ENCODE measurements at places on chromosomes 4 and X.

- no peak for DNase-seq
These were observed 50.5 kb downstream of the KCNIP4 start for GRCh38 chr4:21898101-21898500.

DNA sequence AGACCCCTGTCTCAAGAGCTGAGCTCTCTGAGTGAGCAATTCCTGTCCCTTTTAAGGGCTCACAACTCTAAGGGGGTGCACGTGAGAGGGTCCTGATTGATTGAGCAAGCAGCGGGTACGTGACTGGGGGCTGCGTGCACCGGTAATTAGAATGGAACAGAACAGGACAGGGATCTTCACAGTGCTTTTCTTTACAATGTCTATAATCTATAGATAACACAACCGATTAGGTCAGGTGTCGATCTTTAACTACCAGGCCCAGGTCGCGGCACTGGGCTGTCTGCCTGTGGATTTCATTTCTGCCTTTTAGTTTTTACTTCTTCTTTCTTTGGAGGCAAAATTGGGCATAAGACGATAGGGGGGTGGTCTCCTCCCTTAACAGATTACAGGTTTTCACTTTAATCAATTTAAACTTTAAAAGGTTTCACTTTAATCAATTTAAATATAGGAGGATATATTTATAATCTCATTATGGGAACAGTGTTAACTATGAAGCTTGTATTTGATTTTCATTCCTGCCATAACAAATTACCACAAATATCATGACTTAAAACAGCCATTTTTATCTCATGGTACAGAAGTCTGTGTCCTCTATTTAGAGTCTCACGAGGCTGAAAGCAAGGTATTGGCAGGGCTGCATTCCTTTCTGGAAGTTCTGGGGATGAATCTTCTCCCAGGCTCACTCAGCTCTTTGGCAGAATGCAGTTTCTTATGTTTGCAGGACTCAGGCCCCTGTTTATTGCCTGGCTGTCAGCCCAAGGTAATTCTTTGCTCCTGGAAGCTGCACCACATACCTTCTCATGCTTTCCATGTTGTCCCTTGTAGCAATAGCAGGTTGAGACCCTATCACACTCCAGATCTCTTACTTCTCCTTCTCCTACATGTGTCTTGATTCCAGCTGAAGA, 5.2 kb downstream of the SPATA4 start:
- no peak for DNase-seq

- no peak for DNase-seq
These were observed 110.0 kb downstream of the DTHD1 start for GRCh38 chr4:36391411-36391810.

GRCh38 chrX:23901805-23902204, 5.9 kb downstream of the APOO start:
- DNase-seq, result no peak

DNA sequence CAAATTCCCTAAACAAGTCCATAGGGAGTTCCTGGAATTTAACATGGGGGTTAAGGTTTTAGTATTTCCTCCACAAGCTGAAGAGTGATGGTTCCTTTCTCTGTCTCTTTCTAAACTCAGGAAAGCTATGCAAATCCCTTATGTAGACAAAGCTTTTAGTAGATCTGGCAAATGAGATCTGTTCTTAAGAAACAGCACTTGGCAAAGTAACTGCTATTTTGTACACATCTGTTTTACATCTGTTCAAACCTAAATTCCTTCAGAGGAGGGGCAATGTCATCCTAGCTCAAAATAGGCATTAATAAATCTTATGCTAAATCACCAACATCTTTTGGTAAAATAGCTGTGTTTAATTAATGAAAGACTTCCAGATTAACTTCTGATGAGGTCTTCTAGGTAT, 137.8 kb upstream of the TBC1D9 start:
- DNase-seq, result no peak

- no peak for DNase-seq
These were observed 60.1 kb downstream of the MXRA5 start for GRCh38 chrX:3286196-3286945.

- no peak for DNase-seq
These were observed 224.2 kb upstream of the PABPC4L start for GRCh38 chr4:134425756-134426155.

GRCh38 chr4:88018466-88018865, 11.0 kb downstream of the PKD2 start:
- no peak for DNase-seq

GRCh38 chrX:110321670-110322069, 3.8 kb upstream of the AMMECR1 start:
- DNase-seq, result no peak

DNA sequence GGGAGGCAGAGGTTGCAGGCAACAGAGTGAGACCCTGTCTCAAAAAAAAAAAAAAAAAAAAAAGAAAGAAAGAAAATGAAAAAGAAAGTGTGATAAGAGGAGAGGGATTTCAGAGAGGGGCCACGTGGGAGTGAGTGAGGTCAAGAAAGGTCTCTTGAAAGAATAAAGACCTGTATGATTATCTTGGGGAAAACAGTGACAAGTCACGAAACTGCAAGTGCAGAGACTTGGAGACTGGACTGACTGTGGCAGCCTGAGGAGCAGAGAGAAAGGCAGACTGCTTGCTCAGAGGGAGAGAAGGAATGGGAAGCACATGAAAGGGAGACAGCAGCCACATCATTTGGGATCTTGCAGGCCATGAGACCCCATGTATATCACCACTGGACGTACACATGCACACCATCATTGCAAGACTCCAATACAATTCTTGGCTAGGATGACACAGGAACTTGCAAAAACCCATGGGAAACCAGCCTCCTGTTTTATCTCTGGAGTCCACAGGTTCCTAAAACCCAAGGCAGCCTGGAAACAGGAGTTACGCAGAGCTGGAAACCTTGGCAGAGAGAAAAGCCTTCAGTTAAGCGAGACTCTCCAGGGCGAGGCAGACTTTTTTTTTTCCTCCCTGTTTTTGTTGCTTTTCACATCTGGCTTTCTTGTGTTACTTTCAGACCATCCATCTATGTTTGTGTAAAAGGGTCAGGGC, 207.0 kb upstream of the TBL1X start:
- DNase-seq, result no peak

DNA sequence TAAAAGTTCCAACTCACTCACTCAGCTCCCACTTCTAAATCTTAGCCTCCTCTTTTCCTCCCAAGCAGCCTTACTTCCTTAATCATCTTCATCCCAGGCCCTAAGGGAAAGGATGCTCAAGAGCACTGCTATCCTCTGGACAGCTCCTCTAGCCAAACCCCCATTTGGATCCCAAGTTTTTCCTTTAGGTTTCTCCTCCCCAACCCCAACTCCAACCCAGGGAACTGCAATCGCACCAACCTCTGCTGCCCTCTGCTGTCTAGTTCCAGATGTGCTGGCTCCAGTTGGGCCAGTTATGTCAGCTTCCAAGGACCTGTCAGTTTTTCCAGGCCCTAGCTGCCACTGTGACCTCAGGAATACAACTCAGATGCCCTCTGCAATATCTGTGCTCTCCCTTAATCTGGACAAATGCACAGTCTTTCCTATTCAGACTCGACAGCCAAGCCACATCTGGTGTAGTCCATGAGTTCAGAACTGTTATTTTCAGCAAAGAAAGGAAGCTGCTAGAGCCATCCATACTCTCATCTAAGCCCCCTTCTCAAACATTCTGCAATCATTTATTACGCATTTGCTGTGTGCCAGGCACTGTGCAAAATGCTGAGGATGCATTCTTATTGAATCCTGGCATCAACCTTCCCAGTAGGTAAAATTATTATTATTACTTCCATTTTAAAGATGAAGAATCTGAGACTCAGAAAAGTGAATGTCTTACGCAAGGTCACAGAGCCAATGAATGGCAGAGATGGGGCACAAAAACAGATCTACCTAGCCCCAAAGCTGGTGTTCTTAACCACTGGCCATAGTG, 12.3 kb upstream of the XPNPEP2 start:
- DNase-seq, result no peak

DNA sequence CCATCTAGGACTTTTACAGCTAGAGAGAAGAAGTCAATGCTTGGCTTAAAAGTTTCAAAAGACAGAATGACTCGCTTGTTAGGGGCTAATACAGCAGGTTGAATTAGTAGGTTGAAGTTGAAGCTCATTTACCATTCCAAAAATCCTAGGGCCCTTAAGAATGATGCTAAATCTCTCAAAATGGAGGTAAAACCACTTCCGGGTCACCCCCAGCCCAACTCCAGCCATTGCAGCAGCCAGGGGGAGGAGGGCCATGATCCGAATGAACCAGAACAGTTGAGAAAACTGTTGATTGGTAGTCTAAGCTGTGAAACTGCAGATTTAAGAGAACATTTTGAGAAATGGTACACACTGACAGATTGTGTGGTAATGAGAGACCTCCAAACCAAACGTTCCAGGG, 245.4 kb downstream of the HNRNPD start:
- no peak for DNase-seq

DNA sequence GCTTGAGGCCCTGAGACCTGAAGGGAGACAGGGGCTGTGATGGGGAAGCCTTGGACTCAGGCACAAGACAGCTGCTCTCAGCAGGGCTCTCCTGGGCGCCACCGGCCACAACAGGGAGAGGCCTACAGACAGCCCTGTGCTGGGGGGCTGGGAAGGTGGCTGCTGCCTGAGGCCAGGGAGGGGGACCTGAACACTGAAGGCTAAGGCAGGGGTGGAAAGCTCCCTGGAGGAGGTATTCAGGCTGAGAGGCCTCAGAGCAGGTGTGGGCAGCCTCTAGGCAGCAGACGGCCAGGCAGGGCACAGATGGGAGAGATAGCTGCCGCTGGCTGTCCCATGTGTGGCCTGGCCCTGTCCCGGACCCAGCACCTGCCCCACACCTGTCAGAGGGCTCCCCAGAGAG, 33.0 kb downstream of the TACC3 start:
- no peak for DNase-seq

- DNase-seq, result no peak
These were observed 122.5 kb upstream of the HCCS start for GRCh38 chrX:10988653-10989052.

- no peak for DNase-seq
These were observed 120.0 kb downstream of the SPRY1 start for GRCh38 chr4:123516576-123516975.

GRCh38 chr4:152687974-152688599, 8.3 kb upstream of the TMEM154 start:
- no peak for DNase-seq

DNA sequence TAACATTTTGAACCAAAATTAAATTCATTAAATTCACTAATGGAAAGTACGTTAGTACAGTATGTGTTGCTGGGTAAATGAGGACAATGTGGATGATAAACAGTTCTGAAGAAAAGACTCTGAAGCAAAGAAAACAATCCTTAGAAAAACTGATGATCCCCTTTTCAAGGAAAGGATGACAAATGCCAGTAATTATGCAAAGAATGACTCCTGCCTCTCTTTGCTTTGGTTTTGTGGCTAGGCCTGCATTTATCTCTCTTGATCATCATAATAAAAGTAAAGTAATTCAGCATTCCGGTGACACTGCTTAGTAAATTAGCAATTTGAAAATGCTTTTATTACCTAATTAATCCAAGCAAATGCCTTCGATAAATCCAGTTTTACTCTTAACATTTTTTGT, 652.2 kb upstream of the DIPK2B start:
- DNase-seq, result no peak

- no peak for DNase-seq
These were observed 267.8 kb upstream of the ANKRD50 start for GRCh38 chr4:124980276-124980752.

- no peak for DNase-seq
These were observed 163.2 kb downstream of the HHIP start for GRCh38 chr4:144809056-144809640.

DNA sequence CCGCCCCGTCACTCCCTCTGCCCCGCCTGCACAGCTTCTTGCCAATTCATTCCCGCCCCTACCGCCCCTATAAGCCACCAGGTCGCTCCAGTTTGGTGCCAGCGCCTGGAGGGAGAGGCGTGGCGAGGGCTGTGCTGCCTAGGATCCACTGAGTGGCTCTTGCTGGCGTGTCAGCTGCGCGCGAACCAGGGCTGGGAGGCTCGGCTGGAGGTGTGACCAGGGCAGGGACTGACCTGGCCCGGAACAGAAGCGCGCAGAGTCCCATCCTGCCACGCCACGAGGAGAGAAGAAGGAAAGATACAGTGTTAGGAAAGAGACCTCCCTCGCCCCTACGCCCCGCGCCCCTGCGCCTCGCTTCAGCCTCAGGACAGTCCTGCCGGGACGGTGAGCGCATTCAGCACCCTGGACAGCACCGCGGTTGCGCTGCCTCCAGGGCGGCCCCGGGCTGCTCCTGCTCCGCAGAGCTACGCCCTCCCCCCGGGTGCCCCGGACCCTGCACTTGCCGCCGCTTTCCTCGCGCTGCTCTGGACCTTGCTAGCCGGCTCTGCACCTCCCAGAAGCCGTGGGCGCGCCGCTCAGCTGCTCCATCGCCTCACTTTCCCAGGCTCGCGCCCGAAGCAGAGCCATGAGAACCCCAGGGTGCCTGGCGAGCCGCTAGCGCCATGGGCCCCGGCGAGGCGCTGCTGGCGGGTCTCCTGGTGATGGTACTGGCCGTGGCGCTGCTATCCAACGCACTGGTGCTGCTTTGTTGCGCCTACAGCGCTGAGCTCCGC, at the start of gene GPR78:
Gene GPR78 (plus strand): TSS at position 72 of the 773 bp plus-strand sequence. CDS start 591 bp downstream, at position 663.
- no peak for DNase-seq

GRCh38 chr4:17309567-17310268, 202.2 kb downstream of the QDPR start:
- no peak for DNase-seq

DNA sequence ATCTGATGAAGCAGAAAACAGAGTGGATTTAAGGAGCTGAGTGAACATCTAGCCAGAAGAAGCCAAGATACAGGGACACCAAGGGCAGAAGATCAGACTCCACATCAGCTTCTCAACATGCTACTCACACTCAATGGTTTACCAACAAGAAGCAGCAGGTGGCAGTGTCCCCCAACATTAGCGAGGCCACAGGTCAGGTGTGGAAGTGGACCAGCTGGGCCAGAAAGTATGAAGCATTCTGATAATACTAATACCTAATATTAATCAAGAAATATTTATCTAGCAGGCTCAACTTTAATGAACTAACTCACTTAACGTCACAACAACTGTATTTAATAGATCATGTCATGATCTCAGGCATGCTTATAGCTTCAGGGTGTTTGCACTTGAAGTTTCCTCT, 73.4 kb upstream of the TTC29 start:
- DNase-seq, result peak; percentile 14

DNA sequence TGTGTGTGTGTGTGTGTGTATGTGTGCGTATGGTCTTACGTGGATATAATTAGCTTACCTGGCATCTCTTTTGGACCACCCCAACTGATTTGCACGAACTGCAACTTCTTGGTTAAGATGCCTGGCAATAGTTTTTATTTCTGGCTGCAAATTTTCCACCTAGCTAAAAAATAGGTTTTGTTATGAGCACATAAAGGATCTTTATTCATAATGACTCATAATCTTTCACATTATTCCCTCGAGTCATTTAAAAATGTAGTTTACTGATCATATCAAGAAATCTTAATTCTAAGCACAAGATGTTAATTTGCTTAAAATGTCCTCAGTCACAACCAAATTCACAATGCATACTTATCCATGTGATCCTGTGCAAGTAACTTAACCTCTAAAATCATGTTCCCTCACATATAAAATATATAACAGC, 1.5 kb downstream of the COX18 start:
- no peak for DNase-seq
